RWPE1 (cell line): ENCODE measurements at places on chromosomes 3 and 15.

GRCh38 chr15:45132844-45133560, 3.2 kb downstream of the DUOX1 start:
- no peak for DNase-seq

DNA sequence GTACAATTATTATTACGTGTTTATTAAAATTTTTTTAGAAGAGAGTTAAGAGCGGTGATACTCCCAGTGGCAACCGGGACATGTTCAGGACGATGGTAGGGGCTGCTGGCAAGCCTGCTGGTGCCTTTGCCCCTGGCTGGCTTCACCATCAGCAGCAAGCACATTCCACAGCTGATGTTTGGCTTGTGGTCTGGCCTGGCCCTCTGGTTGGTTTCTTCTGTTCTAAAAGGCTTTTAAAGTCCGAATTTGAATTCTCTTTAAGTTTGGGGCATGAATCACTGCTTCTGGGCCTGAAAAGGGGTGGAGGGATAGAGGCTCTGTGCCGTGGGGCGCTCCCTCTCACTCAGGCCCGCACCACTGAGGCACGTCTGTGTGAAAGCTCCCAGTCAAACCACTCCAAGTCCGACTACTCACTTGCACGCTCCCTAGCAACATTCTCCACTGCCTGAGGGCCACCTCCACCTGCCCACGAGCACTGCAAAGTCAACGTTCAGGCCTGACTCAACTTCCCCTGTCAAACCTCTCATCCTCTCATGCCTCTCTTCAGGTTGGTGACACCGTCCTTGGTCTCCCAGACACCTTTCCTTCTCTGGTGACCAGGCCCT, 10.1 kb downstream of the ITGA11 start:
- DNase-seq = no peak

DNA sequence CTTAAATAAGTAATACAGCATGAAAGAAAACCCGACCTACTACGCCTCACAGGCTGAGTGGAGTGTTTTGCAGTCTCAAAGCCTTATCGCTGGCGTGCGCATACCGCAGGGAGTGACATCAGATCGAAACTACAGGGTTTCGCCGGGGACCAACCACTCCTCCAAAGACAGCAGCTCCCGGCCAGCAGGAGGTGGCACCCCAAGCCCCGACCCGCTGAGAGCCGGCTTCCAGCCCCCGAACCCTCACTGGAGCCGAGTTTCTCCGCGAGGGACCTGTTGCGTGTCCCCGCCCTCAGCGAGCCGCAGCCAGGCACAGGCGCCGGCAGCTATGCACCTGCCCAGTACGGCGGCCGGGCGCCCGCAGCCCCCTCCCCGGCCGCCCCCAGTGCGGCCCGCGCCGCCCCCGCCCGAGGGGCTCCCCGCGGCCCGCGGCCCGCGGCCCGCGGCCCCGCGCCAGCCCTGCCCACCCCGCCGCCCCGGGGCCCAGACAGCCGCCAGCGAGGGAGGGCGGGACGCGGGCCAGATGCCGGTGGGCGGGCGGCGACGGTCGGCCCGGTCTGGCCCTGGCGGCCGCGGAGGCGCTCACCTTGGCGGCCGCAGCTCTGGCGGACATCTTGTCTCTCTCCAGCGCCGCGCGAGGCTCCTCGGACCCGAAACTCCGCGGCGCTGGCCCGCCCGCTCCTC, 710 bp downstream of the TJP1 start:
- DNase-seq = peak; percentile 77

- DNase-seq = no peak
Observed at GRCh38 chr3:43786102-43786501, 95.4 kb downstream of the ABHD5 start.

DNA sequence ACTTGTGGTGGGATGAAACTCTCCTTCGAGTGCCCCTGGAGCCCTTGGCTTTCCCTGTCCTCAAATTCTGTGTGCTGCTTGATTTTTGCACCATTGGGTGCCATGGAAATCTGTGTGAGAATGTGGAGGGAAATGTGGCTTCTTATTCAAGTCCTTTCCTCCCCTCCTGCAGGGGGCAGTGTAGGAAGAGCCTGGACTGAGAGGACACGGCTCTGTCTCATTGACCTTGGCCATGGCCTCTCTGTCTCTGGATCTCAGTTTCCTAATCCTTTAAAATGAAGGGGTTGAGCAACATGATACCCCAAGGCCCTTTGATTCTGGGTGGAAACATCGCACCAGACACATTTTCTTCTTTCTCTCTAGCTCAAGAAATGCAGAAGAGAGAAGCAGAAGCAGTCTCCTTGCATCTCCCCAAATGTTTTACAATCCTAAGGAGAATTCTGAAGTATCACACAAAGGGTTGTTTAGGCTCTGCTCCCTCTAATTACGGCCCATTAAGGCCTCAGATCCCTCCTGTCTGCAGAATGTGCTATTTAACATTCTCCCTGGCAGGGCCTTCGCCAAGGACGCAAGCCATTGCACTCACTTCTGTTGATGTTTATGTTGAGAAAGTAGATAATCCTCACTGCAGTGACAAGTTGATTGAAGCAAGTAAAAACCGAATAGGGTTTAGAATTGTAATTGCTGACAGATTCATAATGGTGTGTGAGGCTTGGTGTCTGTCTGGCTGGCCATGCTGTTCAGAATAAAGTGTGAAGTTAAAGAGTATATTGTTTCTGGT, 169.1 kb downstream of the TPRG1 start:
- no peak for DNase-seq

DNA sequence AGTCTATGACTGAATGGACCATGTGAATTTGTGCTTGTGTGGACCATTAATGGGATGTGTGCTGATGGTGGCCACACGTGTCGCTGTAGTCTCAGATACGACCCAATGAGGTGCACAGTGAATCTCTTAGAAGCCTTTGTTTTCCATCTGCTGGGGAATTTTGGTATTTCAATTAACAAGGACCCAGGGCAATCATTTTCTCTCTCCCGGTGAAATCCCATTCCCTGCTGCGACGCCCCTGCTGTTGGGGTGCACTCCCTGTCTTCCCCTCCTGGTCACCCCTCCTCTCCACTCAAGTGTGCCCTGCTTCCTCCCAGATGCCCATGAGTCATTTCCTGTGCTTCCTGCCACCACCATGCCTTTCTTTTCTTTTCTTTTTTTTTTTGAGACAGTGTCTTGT, 32.7 kb downstream of the EBLN2 start:
- DNase-seq = peak; percentile 5
